Gastroesophageal sphincter (tissue), 4 donors: ENCODE measurements at places on chromosomes 2 and 18. TPM values are rescaled to one million over a fixed set of nuclear protein-coding genes. Genes with fewer than 3 reads are reported as not detected.

The DSG3 gene
- total RNA-seq, result 2.6 TPM

The MC2R gene
- total RNA-seq, result not detected

The DSEL gene
- 8.9 TPM for total RNA-seq

The CHRNG gene
- total RNA-seq, result not detected
